ENCODE measurements at places on chromosomes 3 and 15.

GRCh38 chr3:156985711-156986110 lies 159.6 kb downstream of the LEKR1 start:
- DNase-seq: no peak

DNA sequence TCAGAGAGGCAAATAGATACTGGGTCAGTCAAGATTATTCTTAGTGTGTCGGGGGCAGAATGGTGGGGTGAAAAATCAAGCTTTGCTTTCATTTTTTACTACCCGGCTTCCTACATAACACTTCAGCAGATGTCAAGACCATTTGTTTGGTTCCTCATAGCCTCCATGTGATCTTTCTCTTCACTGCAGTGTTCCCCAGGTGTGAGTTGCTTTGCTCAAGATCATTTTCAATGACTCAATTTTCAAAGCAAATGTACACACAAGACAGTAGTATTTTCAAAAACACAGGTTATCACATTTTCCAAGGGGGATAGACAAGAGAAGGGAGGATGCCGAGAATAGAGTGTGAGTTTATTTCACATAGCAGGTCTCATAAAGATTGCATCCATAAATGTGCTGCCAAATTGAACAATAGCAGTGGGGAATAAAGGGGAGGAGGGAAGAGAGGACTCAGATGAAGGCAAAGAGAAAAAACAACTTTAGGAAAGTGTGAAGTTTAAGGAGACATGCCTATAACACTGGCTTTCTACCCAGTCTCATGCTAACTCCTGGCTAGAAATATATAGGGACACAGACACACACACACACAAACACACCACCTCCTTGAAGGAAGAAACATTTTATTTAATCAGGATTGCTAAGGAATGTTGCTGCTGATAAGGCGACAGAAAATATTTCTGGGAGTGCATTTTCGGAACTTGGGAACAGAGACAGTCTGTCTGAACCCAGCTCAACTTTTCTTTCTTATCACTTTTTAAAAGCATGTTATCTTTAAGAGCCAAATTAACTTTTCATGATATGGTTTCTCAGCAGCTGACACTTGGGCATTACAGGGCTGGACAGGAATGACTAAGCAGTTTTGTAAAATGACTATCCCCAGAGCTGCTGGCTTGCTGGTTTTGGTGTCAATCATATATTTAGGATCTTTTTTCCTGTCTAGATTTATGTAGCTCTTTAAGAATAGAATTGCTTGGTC lies 402.4 kb downstream of the RBMS3 start:
- DNase-seq: no peak

- no peak for DNase-seq
These were observed 15.8 kb downstream of the EFCC1 start for GRCh38 chr3:129016720-129017483.

GRCh38 chr15:75058127-75058905 lies 34.9 kb downstream of the PPCDC start:
- DNase-seq: no peak

GRCh38 chr15:63915209-63915872 lies 81.6 kb upstream of the HERC1 start:
- no peak for DNase-seq

GRCh38 chr15:85625166-85625830 lies 169.4 kb downstream of the KLHL25 start:
- DNase-seq: no peak

- no peak for DNase-seq
These were observed 53.9 kb upstream of the GRM7 start for GRCh38 chr3:6806991-6807390.

GRCh38 chr15:40302288-40302886 lies 5.3 kb downstream of the PLCB2 start:
- DNase-seq: no peak

GRCh38 chr3:117356091-117356705 lies 646.6 kb downstream of the TUSC7 start:
- no peak for DNase-seq

- no peak for DNase-seq
These were observed 65.4 kb upstream of the HERC1 start for GRCh38 chr15:63899193-63899592.

GRCh38 chr3:152060701-152061100 lies 187.3 kb downstream of the SUCNR1 start:
- peak; percentile 10 for DNase-seq

DNA sequence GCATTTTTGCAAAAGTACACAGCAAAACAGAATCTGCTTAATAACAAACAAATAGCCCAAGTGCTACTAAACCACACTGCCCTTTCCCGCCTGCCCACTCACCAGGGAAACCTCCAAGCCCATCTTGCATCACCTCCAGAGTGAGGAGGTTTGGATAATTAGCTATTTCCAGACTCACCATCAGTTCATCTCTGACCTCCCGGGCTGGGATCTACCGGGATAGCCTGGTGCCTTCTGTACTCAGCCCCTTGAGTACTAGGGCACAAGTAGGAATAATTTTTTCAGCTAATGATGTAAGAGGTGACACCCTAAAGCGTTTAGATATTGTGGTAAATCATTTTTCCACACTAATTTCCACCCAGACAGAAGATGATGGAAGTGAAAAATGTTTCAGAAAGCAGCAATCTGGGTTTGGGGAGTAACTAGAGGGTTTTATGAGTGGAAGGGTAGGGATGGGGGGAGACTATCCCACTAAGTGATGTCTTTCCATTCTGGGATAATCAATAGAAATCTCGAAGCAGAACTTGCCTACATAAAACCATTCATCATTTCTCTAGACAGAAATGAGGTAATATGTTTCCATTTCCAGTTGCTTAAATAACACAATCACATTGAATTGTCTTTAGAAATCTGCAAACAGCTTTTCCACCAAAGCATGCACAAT lies 40.9 kb downstream of the TAFA4 start:
- DNase-seq: no peak

GRCh38 chr15:84747416-84748273 lies 747 bp upstream of the ZNF592 start:
- DNase-seq: peak; percentile 53

GRCh38 chr3:51941798-51942602 lies at the start of the genes PARP3 and RRP9:
Gene PARP3 (plus strand): TSS chr3:51942363. CDS start chr3:51943356, 993 bp downstream.
Gene RRP9 (minus strand): TSS chr3:51941904. CDS start chr3:51941867, 37 bp downstream.
- peak; percentile 94 for DNase-seq

DNA sequence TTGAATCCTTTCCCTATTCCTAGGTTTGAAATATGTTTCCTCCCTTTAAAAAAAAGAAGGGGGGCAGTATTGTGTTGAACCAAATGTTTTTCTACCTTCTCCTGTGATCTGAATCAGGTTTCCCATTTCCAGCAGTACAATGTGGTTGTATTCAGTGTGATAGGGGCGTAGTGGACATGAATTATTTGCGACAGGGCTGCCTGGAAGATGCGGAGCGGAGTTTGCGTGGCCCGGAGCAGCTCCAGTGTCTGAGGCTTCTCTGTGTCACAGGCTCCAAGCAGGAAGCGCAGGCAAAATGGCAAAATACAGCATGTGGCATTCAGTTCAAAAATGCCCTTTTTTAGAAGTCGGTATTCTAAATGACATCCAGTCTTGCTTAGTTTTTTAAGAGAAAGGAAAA lies 154.4 kb downstream of the PGPEP1L start:
- no peak for DNase-seq

GRCh38 chr3:11832981-11833905 lies 13.4 kb downstream of the TAMM41 start:
- DNase-seq: no peak
